ENCODE measurements at places on chromosomes 3 and 15.
A peak's percentile ranks its signal among the peaks of the same experiment; 100 is the strongest.

GRCh38 chr3:189053322-189053721 lies 118.4 kb upstream of the TPRG1 start:
- no peaks in the 10 kb centered on the region for H3K27me3 ChIP-seq
- H3K4me3 ChIP-seq = no peak overlapping the region
- no peak overlapping the region for H3K27ac ChIP-seq
- no peak for DNase-seq
- H3K4me1 ChIP-seq = no peaks in the 10 kb centered on the region
- no peaks in the 10 kb centered on the region for H3K36me3 ChIP-seq

DNA sequence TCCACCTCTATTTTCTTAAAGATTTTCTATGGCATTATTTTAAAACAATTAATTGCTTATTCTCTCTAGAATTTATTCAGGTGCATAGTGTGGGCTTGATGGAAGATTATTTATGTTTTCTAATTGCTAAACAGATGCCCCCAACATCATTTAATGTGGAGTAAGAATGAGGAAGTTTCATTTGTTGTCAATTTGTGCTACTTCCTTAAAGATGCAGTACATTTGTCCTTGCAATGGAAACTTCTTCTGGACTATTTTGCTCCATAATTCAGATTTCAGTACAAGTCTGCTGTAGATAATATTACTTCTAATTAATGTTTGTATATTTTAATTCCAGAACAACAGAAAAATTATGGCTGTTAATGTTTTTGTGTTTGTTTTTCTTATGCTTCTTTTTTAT lies 104.8 kb downstream of the TGFBR2 start:
- H3K36me3 ChIP-seq = no peaks in the 10 kb centered on the region
- no peaks in the 10 kb centered on the region for H3K27me3 ChIP-seq
- H3K4me3 ChIP-seq = no peak overlapping the region
- no peak overlapping the region for H3K27ac ChIP-seq
- no peaks in the 10 kb centered on the region for H3K4me1 ChIP-seq
- DNase-seq = no peak

- H3K27ac ChIP-seq = peak overlapping the region; percentile 86
- no peak for DNase-seq
- H3K4me1 ChIP-seq = peaks cover 79% of the 10 kb centered on the region
- no peak overlapping the region for H3K4me3 ChIP-seq
- H3K36me3 ChIP-seq = no peaks in the 10 kb centered on the region
Measured at GRCh38 chr15:25796395-25796794, 66.7 kb downstream of the ATP10A start.

DNA sequence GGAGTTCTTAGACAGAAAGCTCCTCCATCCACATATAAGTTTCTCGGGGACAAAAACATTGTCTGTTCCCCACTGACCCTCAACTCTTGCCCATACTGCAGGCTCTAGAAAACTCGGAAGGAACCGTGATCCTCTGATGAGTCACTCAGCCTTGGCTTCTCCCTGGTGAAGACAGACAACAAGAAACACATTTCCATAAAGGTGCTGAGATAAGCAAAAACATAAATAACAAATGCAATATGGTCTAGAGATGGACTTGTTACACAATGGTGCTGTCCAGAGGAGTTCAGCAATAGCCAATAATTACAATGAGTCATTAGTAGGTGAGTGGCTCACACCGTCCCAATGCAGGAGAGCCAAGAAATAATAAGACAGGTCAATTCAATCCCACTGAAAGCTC lies 43.7 kb downstream of the MAGI1 start:
- no peak overlapping the region for H3K27ac ChIP-seq
- H3K27me3 ChIP-seq = no peaks in the 10 kb centered on the region
- no peak for DNase-seq
- no peak overlapping the region for H3K4me3 ChIP-seq

DNA sequence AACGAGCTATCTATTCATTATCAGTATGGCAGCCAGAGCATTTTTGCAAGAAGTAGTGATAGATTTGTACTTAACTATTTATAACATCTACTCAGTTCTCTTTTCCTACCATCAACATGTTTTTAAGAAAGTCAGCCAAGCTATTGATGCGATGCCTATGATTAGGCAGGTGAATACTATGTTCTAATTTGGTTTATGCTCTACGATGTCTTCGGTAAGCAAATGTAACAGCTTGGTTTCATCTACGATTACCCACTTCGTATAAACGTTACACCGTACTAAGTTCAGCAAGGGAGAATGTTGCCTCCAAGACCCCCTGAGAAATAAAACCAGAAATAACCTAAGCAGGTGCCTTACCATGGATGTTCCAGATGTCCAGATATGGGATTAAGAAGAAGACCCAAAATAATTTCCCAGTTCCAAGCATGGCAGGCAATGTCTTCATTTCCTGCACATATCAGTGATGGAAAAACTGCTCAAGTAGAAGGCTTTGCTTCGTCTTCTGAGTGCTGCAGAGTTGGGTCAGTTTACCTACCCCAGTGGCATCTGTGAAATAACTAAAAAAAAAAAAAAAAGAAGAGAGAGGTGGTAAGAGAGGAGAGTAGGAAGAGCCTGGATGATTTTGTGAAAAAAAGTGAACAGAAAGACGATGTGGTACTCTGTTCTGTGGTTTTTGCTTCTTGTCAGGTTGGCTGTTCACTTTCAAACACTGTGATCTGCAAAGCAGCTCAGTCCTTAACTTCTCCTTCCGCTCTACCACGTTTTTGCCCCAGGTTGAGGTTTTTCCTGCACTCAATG lies at the start of gene BTLA:
Gene BTLA (minus strand): TSS at position 559 of the 798 bp plus-strand sequence. CDS start 114 bp downstream, at position 445.
- H3K36me3 ChIP-seq = no peaks in the 10 kb centered on the region
- no peak within 1 kb of the TSS for H3K27ac ChIP-seq
- no peak for DNase-seq
- H3K4me1 ChIP-seq = no peaks in the 10 kb centered on the region

- DNase-seq = no peak
- no peaks in the 10 kb centered on the region for H3K36me3 ChIP-seq
Measured at GRCh38 chr3:64901522-64901885, 213.7 kb upstream of the ADAMTS9 start.

GRCh38 chr3:42424911-42425310 lies 14.5 kb upstream of the LYZL4 start:
- no peak overlapping the region for H3K4me3 ChIP-seq
- no peaks in the 10 kb centered on the region for H3K27me3 ChIP-seq

- H3K36me3 ChIP-seq = no peaks in the 10 kb centered on the region
- no peak overlapping the region for H3K4me3 ChIP-seq
- DNase-seq = no peak
- H3K27me3 ChIP-seq = no peaks in the 10 kb centered on the region
- H3K27ac ChIP-seq = no peak overlapping the region
Measured at GRCh38 chr3:37442397-37442796, 268.0 kb upstream of the LRRFIP2 start.

DNA sequence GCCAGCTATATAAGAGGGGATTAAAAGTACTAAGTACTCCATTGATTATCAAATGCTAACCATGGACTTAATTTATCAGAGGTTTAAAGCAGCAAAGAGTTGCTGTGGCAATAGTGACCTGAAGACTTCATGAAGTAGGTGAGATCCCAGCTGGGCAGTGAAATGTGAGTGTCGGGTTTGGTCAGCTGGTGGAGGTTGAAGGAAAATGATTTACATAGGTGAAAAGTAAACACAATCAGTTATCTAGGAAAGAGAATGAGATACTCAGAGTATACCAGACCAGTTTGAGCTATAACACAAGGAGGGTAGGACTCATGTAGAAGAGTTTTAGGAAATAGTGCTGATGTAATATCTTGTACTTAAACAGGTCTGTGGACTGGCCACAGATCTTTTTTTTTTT lies 16.5 kb upstream of the FBXO22 start:
- no peaks in the 10 kb centered on the region for H3K27me3 ChIP-seq
- H3K36me3 ChIP-seq = peaks cover 4% of the 10 kb centered on the region
- no peak for DNase-seq
- H3K27ac ChIP-seq = no peak overlapping the region

- no peak overlapping the region for H3K27ac ChIP-seq
- no peak for DNase-seq
- H3K4me1 ChIP-seq = peaks cover 5% of the 10 kb centered on the region
- no peaks in the 10 kb centered on the region for H3K36me3 ChIP-seq
- H3K27me3 ChIP-seq = no peaks in the 10 kb centered on the region
- H3K4me3 ChIP-seq = no peak overlapping the region
Measured at GRCh38 chr3:105513042-105513441, 146.3 kb downstream of the ALCAM start.

DNA sequence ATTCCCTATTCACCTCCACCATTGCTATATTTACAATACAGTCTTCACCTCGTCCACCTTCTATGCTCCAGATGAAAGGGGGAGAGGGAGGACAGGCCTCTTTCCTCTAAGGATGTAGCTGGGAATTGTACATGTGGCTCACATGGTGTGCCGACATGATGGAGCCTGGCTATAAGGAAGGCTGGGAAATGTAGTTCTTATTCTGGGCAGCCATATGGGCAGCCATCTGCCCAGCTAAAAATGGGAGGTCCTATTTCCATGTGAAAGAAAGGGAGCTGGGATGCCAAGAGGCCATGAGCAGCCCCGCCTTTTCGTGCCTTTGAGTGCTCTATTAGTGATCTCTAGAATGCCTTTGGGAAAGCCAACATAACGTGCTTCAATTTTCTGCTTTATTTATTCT lies 27.1 kb upstream of the MGLL start:
- DNase-seq = no peak
- H3K27ac ChIP-seq = no peak overlapping the region
- H3K4me3 ChIP-seq = no peak overlapping the region
- no peaks in the 10 kb centered on the region for H3K4me1 ChIP-seq
- no peaks in the 10 kb centered on the region for H3K36me3 ChIP-seq

- no peaks in the 10 kb centered on the region for H3K36me3 ChIP-seq
- no peaks in the 10 kb centered on the region for H3K4me1 ChIP-seq
- H3K4me3 ChIP-seq = no peak overlapping the region
- no peak for DNase-seq
Measured at GRCh38 chr3:74564560-74564959, 49.9 kb downstream of the CNTN3 start.

DNA sequence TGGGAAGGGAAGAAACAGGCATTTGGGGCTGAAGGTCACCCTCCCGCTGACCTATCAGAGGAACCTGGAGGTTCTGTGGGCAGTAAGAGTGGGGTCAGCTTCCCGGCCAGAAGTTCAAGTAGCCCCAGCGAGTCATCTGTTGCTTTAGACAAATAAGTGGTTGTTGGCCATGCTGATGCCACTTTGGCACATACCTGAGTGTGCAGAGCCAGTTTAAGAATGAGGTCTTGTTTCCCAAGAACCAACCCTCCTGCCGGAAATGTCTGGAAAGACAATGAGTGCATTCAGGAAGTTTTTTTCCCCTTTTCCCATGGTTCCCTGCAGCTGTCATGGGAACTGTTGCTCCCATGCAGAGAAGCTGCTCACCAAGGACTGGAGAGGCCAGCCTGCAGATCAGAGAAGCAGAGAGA lies 166.7 kb downstream of the ZNF621 start:
- peak; percentile 13 for DNase-seq
- H3K4me3 ChIP-seq = no peak overlapping the region
- peaks cover 42% of the 10 kb centered on the region for H3K4me1 ChIP-seq
- no peaks in the 10 kb centered on the region for H3K27me3 ChIP-seq

DNA sequence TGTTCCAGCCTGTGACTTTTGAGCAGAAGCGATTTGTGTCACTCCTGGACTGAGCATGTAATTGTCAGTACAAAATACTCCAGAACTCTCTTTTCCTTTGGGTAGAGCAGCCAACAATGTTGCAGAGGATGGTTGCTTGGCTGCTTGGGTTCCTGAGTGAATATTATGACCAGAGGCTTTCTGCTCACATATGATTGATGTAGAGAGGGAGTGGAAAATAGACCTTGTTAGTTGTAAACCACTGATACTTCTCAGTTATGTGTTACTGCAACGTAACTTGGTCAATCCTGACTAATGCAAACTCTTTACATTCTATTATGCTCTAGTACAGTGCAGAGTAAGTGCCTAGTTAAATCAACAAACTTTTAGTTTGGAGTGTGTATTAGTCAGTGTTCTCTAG lies 322.6 kb upstream of the KCNH8 start:
- H3K27ac ChIP-seq = no peak overlapping the region
- DNase-seq = no peak
- H3K36me3 ChIP-seq = no peaks in the 10 kb centered on the region
- no peaks in the 10 kb centered on the region for H3K4me1 ChIP-seq

- no peak for DNase-seq
- H3K4me3 ChIP-seq = no peak overlapping the region
- no peaks in the 10 kb centered on the region for H3K36me3 ChIP-seq
- H3K4me1 ChIP-seq = no peaks in the 10 kb centered on the region
- H3K27ac ChIP-seq = no peak overlapping the region
- no peaks in the 10 kb centered on the region for H3K27me3 ChIP-seq
Measured at GRCh38 chr15:41423979-41424659, 7.2 kb downstream of the RTF1 start.

DNA sequence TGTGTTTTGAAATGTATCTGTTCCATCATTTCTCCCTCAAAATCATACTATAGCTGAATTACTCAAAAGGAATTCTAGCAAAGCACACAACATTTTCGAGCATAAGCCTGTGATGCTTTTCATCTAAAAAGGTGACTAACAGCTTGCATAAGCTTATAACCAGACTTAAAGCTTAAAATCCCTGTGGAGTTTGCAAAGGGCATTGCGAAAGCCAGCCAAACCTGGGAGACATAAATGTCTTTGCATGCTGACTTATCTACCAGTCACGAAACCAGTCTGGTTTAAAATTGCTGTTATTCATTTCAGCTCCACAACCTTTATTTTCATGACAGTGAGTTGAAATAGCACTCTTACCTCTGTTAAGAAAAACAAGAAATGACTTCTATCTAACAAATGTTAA lies 35.6 kb upstream of the LIPC start:
- no peak overlapping the region for H3K4me3 ChIP-seq
- no peaks in the 10 kb centered on the region for H3K27me3 ChIP-seq
- H3K36me3 ChIP-seq = no peaks in the 10 kb centered on the region
- DNase-seq = no peak
- H3K4me1 ChIP-seq = no peaks in the 10 kb centered on the region

GRCh38 chr3:48222616-48223513 lies at the start of gene CAMP:
TSS of gene CAMP (plus strand) at chr3:48223495. CDS start at chr3:48223512, 17 bp downstream.
- DNase-seq = no peak
- H3K27ac ChIP-seq = no peak within 1 kb of the TSS
- no peaks in the 10 kb centered on the region for H3K36me3 ChIP-seq

DNA sequence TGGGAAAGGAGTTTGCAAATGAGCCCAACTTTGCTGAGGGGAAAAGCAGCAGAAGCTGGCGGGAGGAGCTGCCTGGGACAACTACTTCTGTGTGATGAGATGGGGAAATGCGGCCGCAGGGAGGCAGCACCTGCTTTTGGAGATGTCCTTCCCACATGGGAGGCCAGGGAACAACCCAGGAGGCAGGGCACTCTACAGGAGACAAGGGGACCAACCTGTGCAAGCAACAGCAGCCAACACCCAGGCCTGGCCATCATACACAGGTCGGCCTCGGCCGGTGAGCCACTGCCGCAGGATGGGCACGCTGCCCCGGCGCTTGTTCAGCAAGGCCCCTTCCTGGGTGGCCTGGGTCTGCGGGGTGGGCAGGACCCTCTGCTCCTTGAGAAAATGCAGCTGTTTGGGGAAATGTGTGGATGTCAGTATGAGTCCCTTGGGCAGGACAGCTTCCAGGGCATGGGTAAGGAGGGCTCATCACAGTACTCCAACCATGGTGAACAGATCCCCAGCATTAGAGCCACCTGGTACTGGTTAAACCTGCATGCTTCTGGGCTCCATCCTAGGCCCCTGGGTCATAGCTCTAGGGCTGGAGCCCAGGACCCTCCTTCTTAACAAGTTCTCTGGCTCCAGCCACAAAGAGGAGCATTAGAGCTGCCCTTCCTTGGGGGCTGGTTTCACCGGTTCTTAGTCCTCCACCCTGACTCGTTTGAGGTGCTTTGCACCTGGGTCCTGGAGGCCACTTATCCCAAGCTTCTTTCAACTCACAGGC lies 11.6 kb downstream of the EPB42 start:
- H3K4me1 ChIP-seq = no peaks in the 10 kb centered on the region
- no peaks in the 10 kb centered on the region for H3K27me3 ChIP-seq
- H3K27ac ChIP-seq = no peak overlapping the region
- H3K36me3 ChIP-seq = no peaks in the 10 kb centered on the region
- DNase-seq = no peak
- H3K4me3 ChIP-seq = no peak overlapping the region
